ENCODE measurements at places on chromosomes 2 and 18.

- no peak for DNase-seq
Observed at GRCh38 chr2:26646986-26647672, 6.0 kb upstream of the CIB4 start.

DNA sequence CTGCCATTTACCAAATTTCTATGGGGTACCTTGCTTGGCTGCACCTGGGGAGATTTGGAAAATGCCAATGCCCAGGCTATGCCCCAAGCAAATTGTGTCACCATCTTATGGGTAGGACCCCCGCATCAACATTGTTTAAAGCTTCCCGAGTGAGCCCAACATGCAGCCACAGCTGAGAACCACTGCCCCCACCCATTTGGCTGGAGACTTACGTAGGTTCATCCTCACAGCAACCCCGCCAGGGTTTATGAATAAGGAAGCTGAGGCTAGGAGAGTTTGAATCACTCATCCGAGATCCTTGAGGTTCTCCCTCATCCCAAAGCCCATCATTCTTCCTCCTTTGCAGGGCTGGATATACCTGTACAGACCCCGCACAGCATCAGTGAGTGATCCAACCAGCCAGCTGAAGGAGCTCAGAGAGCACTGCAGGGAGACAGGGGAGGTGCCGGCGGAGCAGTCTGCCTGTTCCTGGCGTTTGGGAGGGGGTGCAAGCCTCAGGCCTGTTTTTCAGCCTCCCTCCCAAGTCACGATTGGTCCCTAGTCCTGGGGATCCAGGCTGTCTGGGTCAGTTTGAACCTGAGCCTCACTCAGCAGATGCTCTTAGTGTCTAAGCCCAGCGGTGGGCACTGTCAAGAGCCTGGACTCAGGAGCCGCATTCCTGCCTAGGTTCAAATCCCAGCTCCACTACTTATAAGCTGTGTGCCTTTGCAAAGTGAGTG is 164.9 kb downstream of the SMAD7 start:
- DNase-seq: no peak

GRCh38 chr18:60404486-60405085 is 32.0 kb upstream of the MC4R start:
- DNase-seq: no peak

DNA sequence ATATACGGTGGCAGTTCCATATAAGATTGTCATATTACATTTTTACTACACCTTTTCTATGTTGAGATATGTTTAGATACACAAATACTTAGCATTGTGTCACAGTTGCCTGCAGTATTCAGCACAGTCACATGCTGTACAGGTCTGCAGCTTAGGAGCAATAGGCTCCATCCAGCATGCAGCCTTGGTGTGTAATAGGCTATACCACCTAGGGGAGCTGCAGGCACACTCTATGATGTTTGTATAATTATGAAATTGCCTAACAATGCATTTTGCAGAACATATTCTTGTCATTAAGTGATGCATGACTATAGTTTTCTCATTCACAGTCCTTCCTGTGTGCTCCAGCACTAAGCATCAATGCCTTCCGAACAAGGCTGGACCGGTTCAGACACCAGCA is 133.4 kb downstream of the NDUFA10 start:
- DNase-seq: no peak

- peak; percentile 97 for DNase-seq
Observed at GRCh38 chr2:20443276-20443920, 3.5 kb upstream of the RHOB start.

DNA sequence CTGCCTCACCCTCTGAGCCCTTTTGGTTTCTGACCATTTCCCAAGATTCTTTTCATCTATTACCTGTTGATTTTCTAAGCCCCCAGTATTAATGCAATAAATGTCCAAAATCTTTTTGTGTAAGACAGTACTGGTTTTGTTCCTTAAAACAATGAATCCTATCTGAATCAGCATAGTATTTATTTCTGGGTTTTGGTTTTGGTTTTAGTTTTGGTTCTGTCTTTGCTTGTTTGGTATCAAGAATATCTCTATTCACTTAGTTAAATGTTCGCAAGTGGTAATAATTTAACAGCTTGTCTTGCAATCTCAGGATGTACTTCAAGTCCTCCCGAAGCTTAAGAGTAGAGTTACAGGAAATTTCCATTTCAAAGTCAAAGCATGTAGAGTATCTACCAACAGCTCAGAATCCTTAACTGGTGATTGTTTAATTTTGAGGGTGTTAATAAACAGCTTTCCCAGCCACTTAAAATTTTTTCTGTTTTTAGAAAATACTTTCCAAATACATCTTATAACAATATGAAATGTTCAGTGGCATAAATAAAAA is 67.7 kb upstream of the NEDD4L start:
- DNase-seq: no peak

- DNase-seq: peak; percentile 71
Observed at GRCh38 chr2:199366406-199366805, 91.3 kb downstream of the SATB2 start.

GRCh38 chr2:24642351-24642750 is 150.8 kb downstream of the PTRHD1 start:
- no peak for DNase-seq

- DNase-seq: no peak
Observed at GRCh38 chr2:60822987-60823386, 58.4 kb upstream of the REL start.

GRCh38 chr2:69251943-69252342 is 135.1 kb downstream of the GFPT1 start:
- no peak for DNase-seq

- DNase-seq: no peak
Observed at GRCh38 chr2:156810094-156810493, 373.9 kb downstream of the GPD2 start.

- DNase-seq: no peak
Observed at GRCh38 chr2:70357684-70358071, 55.8 kb upstream of the FAM136A start.

GRCh38 chr2:45852450-45853150 is 201.1 kb downstream of the PRKCE start:
- DNase-seq: no peak

GRCh38 chr2:240590681-240591111 is 4.2 kb downstream of the CAPN10 start:
- no peak for DNase-seq

GRCh38 chr2:225379856-225380255 is 19.7 kb upstream of the NYAP2 start:
- no peak for DNase-seq

GRCh38 chr2:239247401-239248245 is 153.2 kb downstream of the HDAC4 start:
- DNase-seq: peak; percentile 100

GRCh38 chr2:237291138-237291792 is 122.7 kb downstream of the COL6A3 start:
- peak; percentile 88 for DNase-seq

- no peak for DNase-seq
Observed at GRCh38 chr2:236928380-236929037, 157.2 kb upstream of the COPS8 start.

Measured in kidney glomerular epithelial cell (primary cell).